ENCODE measurements at places on chromosomes 5 and 9.

GRCh38 chr5:157566902-157567489 is 8.6 kb downstream of the ADAM19 start:
- peak; percentile 33 for DNase-seq

DNA sequence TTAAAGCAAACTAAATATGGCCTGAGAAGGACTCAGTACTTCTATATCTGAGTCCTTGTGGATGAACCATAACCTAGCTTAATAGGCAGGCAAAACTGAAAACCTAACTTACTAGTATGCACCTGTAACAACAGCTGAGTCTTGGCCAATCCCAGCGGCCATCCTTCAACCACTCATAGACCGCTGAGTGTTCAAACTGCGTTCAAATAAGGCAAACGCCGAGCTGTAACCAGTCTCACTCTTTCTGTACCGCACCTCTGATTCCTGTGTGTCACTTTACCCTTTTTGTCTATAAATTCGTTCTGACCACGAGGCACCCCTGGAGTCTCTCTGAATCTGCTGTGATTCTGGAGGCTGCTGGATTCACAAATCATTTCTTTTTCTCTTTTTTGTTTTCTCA is 170.5 kb downstream of the COL23A1 start:
- DNase-seq = no peak

DNA sequence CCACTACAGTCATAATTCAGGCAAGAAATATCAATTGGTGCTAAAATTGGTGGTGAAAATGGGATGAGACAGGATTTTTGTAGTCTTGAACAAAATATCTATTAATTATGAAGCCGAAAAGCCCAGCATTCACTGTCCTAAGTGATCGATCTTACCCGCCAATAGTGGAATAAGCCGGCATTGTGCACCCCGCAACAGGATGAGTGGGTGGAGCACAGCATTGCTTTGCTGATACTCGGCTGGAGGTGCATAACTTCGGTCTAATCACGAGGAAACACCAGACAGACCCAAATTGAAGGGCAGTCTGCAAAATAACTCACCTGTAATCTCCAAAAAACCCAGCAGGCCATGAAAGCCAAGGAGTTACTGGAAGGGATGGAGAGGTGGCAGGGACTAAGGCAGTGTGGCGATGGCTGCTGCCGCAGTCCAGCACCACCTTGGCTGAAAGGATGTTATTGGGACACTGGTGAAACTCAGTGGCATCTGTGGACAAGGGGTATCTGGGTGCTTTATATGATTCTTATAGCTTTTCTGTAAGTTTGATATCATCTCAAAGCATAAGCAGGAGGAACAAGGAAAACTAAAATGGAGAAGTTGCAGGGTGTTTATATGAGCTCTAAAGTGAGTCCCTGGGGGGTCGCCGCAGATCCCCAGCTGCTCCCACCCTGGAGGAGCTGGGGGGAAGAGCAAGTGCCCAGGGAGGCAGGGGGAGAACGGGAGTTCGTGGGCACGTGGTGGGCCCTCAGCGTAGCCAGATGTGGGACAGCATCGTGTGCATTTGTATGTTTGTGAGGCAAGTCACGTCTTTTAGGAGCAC is 45.2 kb downstream of the AHRR start:
- no peak for DNase-seq

- no peak for DNase-seq
Measured at GRCh38 chr5:157057459-157058370, 1.2 kb downstream of the HAVCR1 start.

- no peak for DNase-seq
Measured at GRCh38 chr5:146051678-146052077, 53.7 kb downstream of the PLAC8L1 start.

- no peak for DNase-seq
Measured at GRCh38 chr5:54719384-54720283, 202.1 kb downstream of the SNX18 start.

DNA sequence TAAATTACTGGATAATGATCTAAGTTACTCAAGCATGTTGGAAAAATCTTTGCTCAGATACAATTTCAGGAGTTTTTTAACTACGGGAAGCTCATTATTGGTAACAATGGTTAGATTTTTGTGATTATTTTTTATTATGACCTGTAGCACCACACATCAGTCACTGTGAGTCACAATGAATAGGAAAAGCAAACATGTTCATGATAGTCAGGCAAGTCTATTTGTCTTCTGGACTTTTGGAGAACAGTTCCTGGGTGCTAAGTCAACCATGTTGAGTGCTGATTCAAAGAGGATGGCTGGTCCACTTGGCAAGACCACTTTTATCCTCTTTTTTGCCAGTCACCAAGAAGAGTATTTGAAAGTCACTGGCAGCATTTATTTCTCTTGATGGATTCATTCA is 403.2 kb downstream of the KIF4B start:
- DNase-seq = no peak

- no peak for DNase-seq
Measured at GRCh38 chr5:118561971-118562370, 426.4 kb downstream of the DTWD2 start.

DNA sequence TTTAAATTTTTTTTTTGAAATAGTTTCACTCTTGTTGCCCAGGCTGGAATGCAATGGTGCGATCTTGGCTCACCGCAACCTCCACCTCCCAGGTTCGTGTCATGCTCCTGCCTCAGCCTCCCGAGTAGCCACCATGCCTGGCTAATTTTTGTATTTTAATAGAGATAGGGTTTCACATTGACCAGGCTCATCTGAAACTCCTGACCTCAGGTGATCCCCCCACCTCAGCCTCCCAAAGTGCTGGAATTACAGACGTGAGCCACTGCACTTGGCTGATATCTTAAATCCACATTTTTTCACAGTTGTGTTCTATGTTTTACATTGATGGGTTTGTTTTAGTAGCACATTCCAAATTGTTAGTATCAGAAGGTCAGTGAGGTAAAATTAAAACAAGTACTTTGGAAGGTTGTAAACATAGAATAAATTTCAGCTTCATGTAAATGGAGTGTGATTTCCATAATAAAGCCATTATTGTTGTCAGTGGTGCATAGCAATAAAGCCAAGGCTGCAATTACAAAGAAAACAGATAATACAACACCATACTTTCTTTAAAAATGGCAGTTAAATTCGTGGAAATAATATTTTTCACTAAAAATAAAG is 287.2 kb downstream of the ARRDC3 start:
- DNase-seq = no peak

- peak; percentile 83 for DNase-seq
Measured at GRCh38 chr5:81631124-81631523, 119.8 kb downstream of the SSBP2 start.

- DNase-seq = no peak
Measured at GRCh38 chr5:106258591-106259125, 1412.1 kb downstream of the EFNA5 start.
